ENCODE measurements at places on chromosomes 3 and 15.

GRCh38 chr3:196339493-196340254, 1.5 kb upstream of the TM4SF19 start:
- no peak for DNase-seq

GRCh38 chr3:118948146-118948545, 86.5 kb downstream of the IGSF11 start:
- no peak for DNase-seq

- DNase-seq = no peak
These were observed 39.0 kb upstream of the IGF1R start for GRCh38 chr15:98609144-98609852.

- no peak for DNase-seq
These were observed 24.6 kb downstream of the ACSBG1 start for GRCh38 chr15:78209646-78210348.

DNA sequence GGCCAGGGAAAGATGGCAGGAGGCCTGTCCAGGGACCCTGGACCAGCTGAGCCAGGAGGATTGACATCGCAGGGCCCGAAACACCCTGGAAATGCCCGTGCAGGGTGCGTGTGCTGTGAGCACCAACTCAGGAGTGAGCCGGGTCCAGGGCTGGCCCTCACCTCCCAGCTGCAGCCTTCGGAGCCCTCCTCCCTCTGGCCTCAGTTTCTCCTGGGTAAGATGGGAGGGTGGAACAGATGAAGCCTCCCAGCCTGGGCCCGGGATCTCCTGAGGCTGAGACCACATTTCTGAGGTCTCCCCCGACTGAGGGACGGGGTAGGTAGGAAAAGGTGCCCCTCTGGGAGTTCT, 5.3 kb upstream of the CALML4 start:
- DNase-seq = no peak

- DNase-seq = no peak
These were observed 43.6 kb downstream of the PDIA5 start for GRCh38 chr3:123110282-123110975.

- no peak for DNase-seq
These were observed 136.9 kb upstream of the TOPAZ1 start for GRCh38 chr3:44104668-44105321.

DNA sequence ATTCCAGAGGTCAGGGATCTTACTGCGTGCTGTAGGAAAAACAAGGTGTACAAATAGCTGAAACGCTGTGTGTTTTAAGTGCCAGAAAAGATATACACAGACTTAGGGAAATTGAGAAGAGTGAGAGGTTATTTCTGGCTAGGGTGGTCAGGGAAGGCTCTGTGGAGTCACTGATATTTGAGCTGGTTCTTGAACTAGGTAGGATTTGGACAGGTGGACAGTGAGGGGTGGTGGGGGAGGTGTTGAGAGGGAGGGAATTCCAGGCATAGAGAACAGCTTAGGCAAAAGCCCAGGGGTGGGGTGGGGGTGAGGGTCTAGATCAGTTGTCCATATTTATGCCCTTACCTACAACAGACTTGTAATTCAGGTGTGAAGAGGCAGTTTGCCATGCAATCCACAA, 7.0 kb downstream of the SEMA6D start:
- DNase-seq = no peak

GRCh38 chr3:192022412-192022811, 561.4 kb downstream of the PYDC2 start:
- no peak for DNase-seq

DNA sequence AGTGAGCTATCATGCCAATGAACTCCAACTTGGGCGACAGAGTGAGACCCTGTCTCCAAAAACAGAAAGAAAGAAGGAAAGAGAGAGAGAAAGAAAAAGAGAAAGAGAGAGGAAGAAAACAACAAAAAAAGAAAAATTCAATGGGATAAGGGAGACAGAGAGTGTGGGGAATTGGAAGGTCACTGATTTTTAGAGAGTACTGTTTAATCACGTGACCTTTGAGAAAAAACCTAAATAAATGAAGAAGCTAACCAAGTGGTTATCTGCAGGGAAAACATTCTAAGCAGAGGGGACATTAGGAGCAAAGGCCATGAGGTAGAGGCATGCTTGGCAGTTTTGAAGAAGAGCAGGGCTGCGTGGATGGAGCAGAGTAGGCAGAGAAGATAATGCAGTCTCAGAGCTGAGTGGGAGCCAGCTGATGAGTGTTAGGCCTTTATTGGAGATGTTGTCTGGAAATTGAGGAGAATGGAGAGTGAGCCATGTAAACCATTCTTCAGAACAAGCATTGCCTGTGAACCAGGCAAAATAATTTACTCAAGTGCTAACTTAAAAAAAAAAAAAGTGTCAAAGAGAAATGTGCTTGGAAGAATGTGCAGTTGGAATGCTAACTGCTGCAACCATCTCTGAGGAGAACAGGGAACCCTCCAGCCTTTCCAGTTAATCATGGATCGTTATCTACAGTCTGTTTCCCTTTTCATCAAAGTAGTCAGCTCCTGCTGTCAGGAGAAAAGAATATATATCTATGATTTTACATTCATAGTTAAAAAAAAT, 377.3 kb upstream of the SEMA6D start:
- no peak for DNase-seq

DNA sequence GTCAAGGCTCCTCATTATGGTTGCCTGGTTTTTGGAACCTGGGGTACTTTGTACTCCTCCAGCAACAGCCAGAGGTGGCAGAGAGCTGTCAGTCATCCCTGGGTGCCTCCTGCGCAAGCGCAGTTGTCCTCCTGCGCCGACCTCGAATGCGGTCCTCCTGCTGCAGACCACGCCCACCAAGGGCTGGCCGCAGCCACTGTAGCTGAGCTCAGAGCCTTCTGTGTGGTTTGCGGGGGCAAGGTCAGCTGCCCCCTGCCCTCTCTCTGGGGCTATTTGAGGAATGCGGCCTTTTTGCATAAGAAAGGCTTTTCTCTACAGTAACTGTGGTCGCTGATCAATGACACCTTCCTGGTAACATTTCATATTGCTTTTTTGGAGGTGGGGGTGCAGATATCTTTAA, 131.3 kb upstream of the SNRPN start:
- no peak for DNase-seq

- no peak for DNase-seq
These were observed 769.8 kb upstream of the NECTIN3 start for GRCh38 chr3:110301781-110302180.

DNA sequence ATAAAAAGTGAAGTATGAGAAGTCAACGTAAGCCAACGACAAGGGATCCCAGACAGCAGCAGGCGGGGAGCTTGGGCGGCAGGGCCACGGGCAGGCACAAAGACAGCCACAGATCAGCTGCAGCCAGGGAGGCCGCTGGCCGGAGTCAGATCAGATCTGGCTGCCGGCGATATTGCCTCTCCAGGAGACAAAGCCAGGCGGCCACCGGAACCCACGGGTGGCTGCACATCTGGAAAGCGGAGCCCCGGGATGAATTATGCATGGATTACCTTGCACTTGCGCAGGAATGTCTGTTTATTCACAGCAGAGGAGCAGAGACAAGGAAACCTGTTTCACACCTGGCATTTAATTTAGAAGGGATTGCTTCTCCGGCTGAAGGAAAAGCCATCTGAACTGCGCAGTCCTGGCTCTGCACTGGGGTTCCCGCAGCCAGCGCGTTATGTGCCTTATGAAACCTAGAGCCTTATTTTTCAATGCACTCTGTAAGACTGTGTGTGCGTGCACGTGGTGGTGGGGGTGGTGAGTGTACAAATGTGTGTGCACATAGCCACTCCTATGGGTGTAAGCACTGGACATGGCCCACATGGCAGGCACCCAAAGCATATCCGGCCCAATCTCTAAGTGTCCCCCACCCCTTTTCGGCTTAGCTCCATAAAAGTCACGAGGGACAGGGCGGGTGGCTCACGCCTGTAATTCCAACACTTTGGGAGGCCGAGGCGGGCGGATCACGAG, 427.8 kb upstream of the MCTP2 start:
- no peak for DNase-seq

DNA sequence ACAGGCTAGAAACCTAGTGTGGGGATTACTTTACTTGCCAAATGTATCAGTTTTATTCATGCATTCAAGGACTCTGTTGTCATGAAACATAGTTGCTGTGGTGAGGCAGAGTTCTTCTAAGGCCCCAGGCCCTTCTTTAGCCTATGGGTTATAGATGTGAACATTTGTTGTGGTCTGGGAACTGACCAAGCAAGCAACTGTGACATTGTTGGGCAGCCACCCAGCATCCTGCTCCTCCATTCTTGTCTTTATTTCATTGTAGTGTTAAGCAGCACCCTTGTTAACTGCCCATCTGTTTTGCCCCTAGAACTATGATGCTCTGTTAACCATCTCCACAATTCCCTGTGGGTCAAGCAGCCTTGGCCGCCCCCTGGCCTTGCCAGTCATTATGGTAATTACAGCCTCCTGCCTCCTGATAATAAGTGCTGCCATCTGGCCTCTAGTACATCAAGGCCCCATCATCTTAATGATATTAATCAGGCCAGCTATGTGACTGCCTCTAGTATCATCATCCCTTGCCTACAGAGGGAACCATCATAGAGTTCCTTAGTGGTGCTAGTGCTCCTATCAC, 12.2 kb upstream of the IFT57 start:
- DNase-seq = no peak

DNA sequence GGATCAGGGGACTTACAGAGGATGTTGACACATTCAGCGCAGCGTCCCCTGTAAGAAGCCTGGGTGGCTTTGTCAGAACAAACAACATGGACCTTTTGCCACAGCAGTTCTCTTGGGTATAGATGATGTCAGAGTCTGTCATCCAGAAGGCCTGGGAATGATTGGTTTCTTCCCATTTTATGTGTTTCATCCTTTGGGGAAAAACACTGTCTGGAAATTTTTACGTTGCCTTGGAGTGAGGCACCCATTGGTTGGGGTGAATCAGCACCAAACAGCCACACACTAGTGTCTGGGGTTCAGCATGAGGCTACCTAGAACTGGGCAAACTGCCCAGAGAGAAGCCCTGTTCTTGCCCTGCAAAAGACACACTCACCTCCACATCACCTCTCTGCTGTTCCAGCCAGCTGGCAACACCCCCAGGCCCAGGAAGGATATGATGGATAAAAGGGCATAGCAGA, 123.0 kb downstream of the FAM43A start:
- DNase-seq = no peak

- no peak for DNase-seq
These were observed 10.3 kb downstream of the CHCHD6 start for GRCh38 chr3:126714276-126714900.

GRCh38 chr3:136728918-136729317, 23.3 kb downstream of the STAG1 start:
- DNase-seq = no peak

DNA sequence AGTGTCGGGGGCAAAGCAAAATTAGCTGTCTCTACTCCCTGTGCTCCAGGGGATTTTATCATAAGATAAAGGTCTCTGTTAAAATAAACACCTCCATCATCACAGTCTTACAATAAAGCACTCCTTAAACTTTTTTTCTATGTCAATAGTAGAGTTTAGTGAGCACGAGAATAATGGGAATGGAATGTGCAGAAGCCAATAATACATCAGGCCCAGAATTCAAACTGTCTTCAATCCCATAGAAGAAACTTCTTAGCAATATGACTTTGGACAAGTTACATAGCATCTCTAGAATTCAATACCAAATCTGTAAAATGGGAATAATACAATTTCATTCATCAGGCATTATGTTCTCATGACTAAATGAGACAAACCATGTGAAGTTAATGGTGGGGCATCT, 49.0 kb upstream of the EPHA3 start:
- no peak for DNase-seq

- no peak for DNase-seq
These were observed 61.4 kb downstream of the GLB1 start for GRCh38 chr3:33035596-33035995.

DNA sequence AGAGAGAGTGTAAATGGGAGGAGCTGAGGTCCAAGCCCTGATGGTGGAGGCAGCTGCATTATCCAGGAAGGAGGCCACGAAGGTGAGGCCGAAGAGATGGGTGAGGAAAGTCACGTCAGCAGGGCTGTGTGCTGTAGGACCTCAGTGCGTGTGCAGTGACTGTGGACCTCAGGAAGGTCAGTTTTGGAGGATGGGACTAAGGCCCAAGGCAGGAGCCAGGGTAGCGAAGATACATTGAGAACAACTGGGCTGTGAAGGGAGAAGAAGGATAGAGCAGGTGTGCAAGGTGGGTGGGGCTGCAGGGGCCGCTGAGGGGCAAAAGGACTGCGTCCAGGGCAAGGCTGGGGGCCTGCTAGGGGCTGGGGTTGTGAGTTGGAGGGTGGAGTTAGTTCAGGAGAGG, 4.9 kb downstream of the KLHL40 start:
- no peak for DNase-seq

DNA sequence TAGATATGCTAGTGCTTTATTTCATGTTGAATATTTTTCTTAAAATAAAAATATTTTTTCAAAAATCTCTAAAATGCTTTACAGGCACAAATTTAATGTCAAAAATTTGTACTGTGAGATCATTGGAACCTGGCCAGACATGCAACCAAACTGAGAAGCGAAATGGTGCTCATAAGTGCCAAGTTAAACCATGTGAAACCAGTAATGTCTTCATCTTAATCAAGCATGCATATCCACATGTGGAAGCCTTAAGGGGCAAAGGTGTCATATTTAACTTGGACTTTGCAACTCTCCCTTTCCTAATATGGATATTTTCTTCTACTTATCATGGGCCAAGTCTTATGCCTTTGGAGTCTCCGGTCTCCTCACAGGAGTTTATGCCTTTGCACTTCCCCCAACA, 208.9 kb upstream of the COL8A1 start:
- DNase-seq = no peak

DNA sequence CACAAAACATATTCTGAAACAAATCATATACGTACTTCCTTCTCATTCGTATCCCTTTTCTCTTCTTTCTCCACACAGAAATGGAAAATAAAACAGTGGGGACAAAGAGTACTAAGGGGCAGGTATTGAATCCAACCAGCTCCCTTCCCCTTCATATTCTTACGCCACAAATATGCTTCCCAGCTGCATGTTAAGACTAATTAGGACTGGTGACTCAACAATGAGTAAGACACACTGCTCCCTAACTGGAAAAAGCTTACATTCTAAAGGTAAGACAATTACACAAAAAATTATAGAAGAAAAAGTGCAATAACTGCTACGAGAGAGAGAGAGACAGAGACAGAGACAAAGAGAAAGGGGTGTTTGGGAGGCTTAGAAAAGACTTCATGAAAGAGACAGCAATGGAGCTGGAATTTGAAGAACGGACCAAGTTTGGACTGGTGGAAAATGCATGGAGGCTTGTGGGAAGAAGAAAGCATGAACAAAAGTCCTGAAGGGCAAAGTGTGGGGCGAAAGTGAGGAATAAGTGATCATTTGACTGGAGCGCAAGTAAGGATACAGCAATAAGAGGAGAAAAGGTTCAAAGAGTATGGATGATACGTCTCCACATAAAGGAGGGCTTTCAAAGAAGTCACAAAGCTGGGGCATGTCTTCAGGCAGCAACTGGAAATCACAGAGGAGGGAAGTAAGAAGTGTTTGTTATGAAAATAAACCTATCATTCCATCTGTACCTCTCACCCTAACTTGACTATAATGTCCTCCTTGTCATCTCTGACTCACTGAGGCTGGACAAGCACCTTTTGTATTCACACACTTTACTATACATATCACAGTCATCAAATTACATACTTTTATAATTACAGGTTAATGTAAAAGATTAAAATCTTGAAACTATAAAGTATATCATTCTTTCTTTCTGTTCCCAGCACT, 49.2 kb downstream of the RYK start:
- no peak for DNase-seq

Measured in CD4-positive, alpha-beta T cell treated with Interleukin-4 for 1 hour (primary cell).